ENCODE measurements at places on chromosomes 12 and 14.
A peak's percentile ranks its signal among the peaks of the same experiment; 100 is the strongest.

- DNase-seq: no peak
These were observed 42.2 kb upstream of the NOS1 start for GRCh38 chr12:117403586-117404139.

GRCh38 chr12:66092559-66093269 is 37.8 kb downstream of the LLPH start:
- peak; percentile 89 for DNase-seq

DNA sequence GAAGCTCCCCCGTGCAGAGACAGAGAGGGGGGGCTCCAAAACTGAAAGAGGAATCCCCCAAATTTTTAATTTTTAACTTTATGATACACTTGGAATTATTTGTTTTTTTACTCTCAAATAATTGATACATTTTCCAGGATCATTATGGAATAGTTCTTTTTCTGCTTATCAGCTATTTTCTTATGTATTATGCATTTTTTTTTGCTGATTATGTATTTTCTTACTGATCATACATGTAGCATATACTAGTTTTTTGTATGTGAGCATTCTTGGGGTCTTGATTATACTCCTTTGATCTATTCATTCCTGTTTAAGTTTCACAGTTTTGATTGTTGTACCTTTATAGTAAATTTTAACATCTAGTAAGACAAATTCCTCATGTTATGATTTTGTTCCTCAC is 55.5 kb upstream of the LDHB start:
- no peak for DNase-seq

DNA sequence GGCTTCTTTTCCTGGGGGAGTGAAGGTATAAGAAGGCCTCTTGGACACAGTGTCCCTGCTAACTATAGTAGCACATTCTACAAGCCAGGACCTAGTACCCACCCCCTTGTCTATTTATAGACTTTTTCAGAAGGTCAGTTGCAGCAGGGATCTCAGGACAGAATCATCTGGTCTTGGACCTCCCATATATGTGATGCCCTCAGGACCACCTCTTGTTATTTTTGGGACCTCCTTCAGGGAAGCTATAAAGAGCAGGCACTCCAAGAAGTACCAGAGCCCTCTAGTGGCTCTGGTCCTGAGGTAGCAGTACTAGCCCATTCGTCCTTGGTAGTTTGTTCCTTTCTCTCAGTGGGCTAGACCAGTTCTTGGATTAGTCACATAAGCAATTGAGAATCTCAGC is 4.3 kb downstream of the COQ10A start:
- peak; percentile 54 for DNase-seq

DNA sequence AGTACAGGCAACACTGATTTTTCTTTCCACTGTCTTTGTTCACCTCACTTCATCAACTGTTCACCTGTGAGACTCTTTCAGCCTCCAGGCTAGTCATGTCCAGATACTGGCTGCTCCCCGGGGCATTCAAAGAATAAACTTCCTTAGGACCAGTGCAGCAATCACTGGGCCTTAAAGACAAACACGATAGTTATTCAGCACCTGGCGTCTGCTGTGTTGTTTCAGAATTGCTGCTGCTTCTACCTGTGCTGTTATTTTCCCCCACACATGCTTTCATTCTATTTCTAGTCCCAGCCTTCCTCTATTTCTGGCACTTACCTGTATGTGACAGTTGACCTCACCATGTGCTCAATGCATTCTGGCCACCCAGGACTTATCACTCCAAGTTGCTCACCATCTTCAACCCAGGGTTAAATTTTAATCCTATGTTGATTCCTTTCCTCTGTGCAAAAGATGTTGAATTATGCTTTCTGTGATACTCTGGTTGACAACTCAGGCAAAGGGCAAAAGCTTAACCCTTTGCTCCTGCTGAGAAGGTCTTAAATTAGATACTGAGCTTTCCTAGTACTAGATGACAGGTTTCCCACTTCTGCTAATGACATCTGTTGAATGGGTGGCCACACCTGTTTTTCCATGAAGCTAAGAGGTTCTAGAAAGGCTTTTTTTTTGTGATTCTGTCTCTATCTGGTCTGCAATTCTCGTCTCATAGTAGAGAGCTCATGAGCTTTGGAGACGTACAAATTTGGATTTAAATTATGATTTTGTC is 41.4 kb downstream of the PTPRQ start:
- DNase-seq: no peak

DNA sequence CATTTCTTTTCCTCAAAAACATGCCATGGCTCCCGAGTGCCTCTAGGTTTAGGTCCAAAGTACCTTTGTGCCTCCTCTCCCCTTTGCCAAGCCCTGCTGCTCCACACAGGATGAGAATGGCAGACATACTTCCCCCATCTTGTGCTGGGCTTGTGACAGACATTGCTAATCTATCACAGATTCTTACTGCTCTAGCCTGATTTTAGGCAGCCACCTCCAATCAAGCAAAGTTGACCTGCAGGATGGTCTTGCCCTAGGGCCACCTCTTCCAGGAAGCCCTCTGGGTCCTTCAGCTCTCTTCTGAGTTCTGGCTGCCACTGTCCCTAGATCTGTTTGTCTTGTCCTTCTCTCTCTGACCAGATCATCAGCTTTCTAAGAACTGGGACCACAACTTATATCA is 20.5 kb downstream of the FOXN4 start:
- DNase-seq: no peak

Measured in epithelial cell of esophagus (primary cell).